ENCODE measurements at places on chromosomes 2 and 18.

GRCh38 chr2:165376571-165376975 lies 92.9 kb upstream of the CSRNP3 start:
- DNase-seq = no peak

DNA sequence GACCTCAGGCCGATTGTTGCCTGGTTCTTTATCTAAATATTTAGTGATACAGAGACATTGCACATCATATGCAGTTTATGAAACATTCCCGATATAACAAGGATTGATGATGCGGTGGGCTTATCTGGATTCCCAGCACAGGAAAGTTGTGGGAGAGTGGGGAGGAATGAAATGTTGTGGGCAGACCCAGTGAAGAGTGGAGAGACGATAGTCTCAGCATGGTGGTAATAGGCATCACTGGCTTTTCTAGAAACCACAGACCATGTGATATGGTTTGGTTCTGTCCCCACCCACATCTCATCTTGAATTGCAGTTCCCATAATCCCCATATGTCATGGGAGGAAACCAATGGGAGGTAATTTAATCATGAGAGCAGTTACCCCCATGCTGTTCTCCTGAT lies 34.8 kb upstream of the RND3 start:
- no peak for DNase-seq

DNA sequence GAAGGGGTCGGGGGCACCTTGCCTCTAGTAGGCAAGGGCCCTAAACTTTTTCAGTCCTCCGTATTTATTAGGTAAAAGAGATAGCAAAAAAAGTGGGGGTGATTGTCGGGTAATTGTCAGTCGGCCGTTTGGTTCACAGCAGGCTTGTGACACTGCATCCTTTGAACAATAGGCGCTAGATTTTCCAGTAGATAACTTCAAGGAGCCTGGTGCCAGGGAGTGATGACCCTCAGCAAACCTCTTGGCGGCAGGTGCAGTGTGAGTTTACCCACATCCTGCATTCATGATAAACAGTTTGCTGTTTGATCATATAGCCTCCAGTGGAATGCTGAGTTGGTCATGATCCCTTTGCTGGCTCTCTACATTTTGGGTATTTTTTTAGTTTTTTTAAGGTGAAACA lies 22.9 kb downstream of the SERPINB8 start:
- no peak for DNase-seq

- DNase-seq = no peak
These were observed 24.4 kb downstream of the CAPN14 start for GRCh38 chr2:31192851-31193392.

GRCh38 chr2:193847991-193848390 lies 1653.3 kb upstream of the TMEFF2 start:
- no peak for DNase-seq

DNA sequence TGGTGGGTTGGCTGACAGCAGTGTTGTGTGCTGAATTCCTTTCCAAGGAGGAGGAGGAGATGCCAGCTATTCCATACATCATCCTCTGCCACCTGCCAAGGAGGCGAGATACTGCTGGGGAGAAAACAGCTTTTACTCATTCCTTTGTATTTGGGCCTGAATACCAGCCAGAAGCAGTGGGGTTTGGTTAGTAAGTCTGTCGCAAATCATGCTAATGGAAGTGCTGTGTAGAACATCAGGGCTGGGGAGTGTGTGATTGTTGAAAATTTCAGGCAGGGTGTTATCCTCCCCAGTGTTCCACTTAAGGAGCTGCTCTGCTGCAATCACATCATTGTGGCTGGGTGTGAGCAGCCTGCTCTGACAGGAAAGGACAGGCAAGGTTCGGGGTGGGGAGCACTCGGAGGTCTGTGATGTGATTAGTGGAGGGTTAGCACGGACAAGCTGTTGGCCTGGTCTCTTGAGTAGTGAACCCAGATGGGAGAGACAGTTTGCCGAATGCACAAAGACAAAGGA lies 128.2 kb upstream of the DLX2 start:
- DNase-seq = no peak

DNA sequence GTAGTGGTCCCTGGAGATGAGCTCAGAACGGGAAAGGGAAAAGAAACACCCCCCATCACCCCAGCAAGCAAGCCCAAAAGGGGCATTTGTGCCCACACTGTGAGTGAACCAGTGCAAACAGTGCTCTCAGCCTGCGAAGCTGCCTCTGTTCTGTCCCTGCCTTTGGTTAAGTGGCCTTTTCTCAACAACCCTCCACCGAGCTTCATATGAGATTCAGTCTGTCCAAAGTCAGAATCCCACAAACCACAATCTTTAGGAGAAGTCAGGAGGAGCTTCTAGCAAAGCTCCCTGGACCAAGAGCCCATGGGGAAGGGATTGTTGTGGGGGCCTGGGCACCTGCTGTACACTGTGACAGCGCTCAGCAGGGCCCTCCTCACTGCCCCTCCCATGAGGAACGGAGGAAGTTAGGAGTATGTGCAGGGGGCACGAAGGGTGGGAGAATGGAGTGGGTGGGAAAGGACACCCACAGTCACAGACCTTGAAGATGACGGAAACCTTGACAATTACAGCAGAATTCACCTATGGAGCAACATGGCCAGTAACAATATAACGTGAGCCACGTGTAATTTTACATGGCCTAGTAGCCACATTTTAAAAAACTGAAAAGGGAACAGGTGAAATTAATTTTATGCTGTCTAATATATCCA lies 119.5 kb downstream of the SMAD7 start:
- no peak for DNase-seq

- no peak for DNase-seq
These were observed 183.1 kb downstream of the SMAD2 start for GRCh38 chr18:47747260-47747795.

- no peak for DNase-seq
These were observed 344.6 kb upstream of the CHAC2 start for GRCh38 chr2:53422979-53423378.

GRCh38 chr2:153106802-153107477 lies 371.6 kb downstream of the RPRM start:
- DNase-seq = no peak

GRCh38 chr2:156191527-156191926 lies 141.0 kb downstream of the NR4A2 start:
- DNase-seq = no peak

- no peak for DNase-seq
These were observed 241.1 kb upstream of the VWC2L start for GRCh38 chr2:214169736-214170135.

- DNase-seq = no peak
These were observed 179.7 kb downstream of the HAUS1 start for GRCh38 chr18:46283895-46284295.

GRCh38 chr2:222912776-222913175 lies 51.9 kb downstream of the ACSL3 start:
- no peak for DNase-seq

DNA sequence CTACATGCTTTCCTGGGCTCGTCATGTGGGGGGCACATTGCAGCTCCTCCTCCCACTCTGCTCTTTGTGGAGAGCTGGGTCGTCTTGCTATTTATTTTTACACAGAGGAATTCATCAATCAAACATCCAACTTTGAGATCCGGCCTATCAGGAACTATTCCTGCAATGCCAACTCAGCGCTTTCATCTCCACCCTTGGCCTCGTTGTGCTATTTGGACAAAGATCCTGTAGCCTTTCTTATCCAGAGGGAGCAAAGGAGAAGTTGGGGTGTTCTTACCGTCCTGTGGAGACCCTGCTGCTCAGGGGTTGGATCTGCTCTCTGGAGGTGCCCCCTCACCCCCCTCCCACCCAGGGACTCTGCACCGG lies 92.1 kb downstream of the ASB1 start:
- DNase-seq = no peak

GRCh38 chr2:101082998-101083397 lies 68.2 kb downstream of the TBC1D8 start:
- no peak for DNase-seq

DNA sequence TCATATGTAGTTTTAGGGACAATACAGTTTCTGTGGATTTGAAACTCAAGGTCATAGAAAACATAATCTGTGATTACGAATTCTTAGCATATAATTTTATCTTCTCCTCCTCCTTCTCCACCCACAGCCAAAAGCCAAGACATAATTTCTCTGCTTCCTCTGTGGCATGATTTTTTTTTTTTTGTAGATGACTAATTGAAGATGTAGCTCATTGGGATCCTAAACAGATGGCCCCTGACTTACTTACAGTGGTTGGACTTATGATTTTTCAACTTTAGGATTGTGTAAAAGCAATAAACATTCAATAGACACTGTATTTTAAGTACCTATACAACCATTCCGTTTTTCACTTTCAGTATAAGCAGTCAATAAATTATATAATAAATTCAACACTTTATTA lies 42.3 kb downstream of the FSIP2 start:
- DNase-seq = no peak

DNA sequence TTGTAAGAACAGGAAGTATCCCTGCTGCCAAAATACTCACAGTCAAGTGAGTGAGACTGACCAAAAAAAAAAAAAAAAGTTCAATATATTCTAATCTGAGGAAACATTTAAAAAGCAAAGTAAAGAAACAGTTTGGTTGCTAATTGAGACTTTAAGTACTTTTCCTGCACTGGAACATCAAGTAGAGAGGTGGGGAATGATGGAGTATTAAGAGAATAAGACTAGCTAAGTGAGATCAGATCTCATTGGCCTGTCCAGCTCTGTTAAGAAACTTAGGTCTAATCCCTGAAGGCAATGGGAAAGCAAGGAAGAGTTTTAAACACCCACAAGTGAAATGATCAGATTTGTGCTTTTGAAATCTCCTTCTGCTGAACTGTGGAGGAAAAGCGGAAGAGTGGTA lies 27.8 kb upstream of the MAP4K3 start:
- no peak for DNase-seq

DNA sequence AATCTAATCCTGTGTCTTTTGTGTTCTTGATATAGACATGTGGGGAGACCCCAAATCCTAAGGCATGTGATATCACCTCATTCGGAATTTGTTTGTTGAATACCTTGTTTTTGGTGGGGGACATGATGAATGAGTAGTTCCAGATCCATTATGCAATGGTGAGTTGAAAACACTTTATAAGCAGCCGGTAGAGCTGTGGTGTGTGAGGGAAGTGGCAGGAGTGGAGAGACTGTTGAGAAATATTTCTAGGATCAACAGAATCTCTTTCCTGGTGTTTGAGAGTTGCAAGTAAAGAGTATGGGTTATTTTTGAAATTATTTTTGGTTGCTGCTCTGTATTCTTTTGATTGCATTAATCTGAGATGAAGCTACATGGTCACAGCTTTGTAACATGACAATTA lies 34.4 kb downstream of the LHCGR start:
- DNase-seq = no peak

GRCh38 chr2:68316111-68316510 lies 3.6 kb downstream of the CNRIP1 start:
- no peak for DNase-seq

DNA sequence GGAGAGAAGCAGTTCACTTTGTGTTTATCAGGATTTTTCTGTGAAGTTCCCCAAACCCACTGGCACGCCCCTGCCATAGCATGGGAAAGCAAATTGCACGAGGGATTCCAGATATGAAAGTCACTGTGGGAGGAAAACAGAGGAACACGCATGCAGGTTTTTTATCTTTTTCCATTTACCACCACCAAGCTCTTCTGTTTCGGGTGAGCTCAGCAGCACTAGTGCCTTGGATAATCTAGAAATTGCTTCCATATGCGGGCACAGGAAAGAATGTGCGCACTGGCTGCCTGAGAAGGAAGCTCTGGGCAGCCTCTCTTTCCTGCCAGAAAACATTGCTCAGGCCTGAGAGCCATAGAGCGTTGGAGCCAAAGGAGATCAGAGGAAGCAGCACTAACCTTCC lies 65.9 kb upstream of the WIPF1 start:
- DNase-seq = no peak

DNA sequence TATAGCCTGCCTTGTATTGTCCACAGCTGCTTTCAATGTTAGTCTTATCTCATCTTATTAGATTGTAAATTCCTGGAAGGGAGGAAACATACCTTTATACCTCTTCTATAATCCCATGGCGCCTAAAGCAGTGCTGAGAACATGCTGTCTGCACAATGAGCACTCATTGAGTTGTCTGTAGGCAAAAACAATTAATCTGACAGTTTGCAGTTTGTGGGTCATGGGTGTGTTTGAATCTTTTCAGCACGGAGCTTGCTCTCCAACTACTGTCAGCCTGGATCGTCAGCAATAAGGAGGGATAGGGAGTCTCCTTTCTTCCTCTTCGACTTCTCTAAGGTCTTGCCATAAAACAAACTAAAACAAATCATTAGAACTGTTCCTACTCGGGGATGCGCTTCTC lies 26.5 kb upstream of the GREB1L start:
- no peak for DNase-seq

GRCh38 chr2:17227856-17228255 lies 290.4 kb downstream of the RAD51AP2 start:
- no peak for DNase-seq

GRCh38 chr2:170905864-170906263 lies 23.2 kb upstream of the GORASP2 start:
- DNase-seq = no peak

DNA sequence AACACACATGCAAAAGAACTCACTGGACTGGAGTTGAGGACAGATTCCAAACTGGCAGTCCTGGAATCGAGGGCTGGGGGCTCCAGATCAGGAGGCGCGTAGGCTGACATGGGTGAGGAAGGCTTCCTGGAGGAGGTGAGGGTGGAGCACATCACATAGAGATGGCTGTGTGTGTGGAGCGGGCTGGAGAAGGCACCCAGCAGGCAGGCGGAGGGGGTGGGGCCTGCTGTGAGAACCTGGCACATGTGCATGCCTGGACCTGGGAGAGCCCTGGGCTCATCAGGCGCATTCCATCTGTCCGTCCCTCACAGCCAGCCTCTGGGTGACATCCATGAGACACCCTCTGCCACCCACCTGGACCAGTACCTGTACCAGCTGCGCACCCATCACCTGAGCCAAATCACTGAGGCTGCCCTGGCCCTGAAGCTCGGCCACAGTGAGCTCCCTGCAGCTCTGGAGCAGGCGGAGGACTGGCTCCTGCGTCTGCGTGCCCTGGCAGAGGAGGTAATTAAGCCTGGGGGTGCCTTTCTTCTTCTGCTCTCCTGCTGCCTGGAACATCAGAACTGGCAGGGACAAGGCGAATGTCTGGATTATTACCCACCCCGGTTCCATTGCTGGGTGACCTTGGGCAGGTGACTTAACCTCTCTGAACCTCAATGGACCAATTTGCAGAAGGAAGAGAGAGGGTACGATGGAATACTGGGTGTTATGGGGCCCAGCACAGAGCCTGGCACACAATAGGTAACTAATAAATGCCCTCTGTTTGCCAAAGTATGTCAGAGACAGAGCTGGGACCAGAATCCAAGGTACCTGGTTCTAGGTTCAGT lies 108.3 kb downstream of the DYSF start:
- DNase-seq = no peak

DNA sequence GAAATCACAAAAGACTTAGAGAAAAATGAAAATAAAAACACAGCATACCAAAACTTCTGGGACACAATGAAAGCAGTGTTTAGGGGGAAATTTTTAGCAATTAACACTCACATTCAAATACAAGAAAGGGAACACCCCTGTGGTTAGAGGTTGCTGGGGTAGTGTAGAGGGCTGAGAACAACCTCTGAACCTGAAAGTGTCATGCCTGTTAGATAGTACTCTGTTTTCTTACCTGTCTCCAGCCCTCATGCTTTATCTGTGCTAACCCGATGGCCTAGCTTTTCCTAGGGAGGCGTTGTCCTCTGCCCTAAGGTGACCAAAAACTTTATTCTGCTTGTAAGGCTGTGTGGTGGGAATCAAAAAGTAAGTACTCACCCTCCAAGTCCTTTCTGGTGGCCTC lies 122.6 kb upstream of the OTX1 start:
- no peak for DNase-seq

GRCh38 chr2:228731517-228731916 lies 539.6 kb downstream of the PID1 start:
- DNase-seq = no peak
